CD4-positive, alpha-beta T cell treated with Interleukin-4 for 4 hours (primary cell): ENCODE measurements at places on chromosomes 2 and 18.

DNA sequence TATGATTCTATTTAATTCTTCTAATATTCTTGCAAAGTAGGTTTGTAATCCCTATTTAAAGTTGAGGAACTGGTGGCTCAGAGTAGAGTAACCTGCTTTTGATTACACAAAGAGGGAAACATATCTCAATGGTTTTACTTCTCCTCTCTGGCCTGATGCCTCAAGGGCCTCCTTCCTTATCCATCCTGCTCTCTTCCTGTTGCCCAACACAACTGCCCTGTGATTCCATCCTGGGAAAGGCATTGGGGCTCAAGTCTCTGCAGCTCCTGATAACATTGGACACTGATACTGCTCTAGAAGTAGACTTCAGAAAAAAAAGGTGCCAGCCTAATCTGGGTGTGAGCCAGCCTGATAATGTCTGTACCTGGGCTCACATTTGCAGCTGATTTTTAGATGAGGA lies 75.8 kb downstream of the RDH14 start:
- no peak for DNase-seq

GRCh38 chr2:116696223-116696622 lies 1118.3 kb upstream of the DDX18 start:
- no peak for DNase-seq

DNA sequence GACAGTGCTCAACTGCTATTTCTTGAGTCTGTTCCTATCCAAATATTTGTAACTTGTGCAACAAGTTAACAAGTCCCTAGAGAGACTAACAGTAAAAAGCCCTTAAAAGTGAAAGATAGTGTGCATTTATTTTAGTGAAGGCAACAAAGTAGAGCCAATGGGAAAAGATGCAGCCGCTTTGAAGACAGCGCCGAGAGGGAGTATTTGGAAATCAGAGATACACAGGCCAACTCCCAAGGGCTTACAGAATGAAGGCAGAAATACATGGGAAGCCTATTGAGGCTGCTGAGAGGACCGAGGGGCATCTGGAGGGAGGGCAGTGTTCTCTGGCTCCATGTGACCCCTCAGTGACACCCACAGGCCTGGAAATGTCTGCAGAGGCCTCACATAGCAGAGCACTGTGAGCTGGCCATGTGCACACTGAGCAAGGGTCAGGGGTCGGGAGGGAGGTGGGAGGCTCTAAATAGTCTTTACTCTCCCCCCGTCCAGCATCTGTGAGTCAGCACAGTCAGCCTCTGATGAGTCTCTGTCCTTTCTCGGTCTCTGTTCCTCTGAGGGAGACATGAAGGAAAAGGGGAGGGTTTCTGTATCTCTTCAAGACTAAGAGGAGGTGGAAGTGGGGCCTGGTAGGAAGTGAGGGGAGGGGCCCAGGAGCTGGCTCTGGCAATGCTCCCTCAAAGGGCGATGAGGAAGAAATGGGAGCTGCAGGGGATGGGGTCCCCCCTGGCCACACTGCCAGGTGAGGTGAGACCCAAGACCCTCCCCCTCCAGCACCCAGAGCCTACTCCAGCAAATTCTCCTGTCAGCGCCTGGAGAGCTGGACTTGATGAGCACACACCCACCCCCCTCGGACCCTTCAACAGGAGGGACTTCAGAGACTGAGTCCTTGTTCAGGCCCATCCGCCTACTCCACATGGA lies 133.6 kb downstream of the SP3 start:
- DNase-seq: no peak

DNA sequence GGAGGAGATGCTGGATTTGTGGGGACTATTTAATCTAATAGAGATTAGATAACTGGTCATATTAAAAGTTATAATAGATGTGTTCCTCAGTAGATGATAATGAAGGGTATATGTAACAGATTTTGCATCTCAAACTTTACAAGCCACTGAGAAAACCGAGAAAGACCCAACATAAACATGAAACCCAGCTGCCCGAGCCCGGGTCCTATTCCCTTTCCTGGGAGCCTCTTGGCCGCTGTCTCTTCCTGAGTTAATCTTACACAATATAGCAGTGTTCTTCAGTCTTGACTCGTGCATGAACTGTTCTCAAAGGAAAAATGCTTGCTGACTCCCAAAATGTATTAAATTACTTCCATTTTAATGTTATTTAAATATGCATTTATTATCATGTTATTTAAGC lies 94.5 kb downstream of the COPS8 start:
- no peak for DNase-seq

GRCh38 chr18:66126266-66126665 lies 375.5 kb downstream of the CDH7 start:
- no peak for DNase-seq

DNA sequence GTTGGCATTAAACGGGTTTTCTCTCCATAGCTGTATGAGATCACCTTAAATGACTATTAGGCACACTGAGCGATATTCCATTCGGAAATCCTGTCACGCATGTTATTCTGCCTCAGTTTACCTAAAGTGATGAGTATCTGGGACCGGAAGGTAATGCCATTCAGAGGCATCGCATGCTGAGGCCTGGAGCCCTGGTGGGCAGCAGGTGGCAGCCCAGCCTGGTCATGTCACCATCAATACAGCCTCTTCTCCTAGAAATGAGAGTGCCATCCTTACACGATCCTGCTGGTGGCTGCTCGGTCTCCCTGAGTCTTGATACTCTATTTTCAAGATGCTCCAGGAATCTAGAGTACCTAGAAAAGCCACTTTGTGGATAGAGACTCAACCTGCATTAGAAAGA lies 119.8 kb downstream of the EIPR1 start:
- DNase-seq: no peak

DNA sequence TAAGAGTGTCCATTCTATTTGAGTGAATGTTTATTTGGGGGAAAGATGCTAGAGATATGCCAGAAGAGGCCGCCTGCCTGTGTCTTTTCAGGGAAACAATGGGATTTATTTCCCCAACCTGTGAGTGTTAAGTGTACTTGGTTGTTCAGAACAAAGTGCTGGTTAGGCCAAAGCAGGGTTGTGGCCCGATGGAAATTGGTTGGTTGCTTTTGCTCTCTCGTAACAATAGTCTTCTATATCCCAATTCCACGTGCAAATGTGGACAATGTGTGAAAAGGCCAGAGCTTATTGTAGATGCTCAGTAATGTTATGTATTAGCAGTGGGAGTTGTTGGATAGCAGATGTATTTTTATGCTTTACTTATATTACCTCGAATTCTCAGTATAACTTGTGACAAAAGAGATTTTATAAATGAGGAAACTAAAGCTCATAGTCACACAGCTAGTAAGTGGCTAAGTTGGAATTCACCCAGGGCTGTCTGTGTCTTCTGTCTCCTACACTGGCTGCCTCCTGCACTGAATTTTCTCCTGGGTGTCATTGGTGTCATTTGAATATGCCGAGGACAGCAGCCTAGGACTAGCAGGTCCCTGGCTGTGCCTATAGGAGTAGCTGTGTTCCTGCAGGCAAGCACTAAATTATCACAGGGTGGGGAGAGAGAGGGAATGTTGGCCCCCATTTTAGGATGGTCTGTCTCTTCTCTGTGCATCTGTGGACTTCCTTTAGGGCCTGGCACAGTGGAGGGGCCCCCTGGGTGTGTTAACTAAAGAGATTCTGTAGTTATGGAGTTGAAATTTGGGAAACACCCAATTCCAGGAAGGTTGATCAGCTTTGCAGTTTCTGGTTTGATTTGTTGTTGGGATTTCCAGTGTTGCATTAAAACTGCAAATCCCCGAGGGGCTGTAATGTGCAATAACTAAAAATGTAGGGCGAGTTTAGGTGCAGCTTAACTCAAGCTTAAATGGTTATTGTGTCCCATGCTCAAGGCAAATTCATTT lies 21.6 kb downstream of the GPD2 start:
- DNase-seq: no peak

GRCh38 chr18:69854455-69854854 lies 93.2 kb downstream of the CD226 start:
- no peak for DNase-seq

GRCh38 chr18:4074647-4075046 lies 380.5 kb downstream of the DLGAP1 start:
- no peak for DNase-seq

- DNase-seq: no peak
These were observed 53.9 kb upstream of the PXDN start for GRCh38 chr2:1798115-1798784.

DNA sequence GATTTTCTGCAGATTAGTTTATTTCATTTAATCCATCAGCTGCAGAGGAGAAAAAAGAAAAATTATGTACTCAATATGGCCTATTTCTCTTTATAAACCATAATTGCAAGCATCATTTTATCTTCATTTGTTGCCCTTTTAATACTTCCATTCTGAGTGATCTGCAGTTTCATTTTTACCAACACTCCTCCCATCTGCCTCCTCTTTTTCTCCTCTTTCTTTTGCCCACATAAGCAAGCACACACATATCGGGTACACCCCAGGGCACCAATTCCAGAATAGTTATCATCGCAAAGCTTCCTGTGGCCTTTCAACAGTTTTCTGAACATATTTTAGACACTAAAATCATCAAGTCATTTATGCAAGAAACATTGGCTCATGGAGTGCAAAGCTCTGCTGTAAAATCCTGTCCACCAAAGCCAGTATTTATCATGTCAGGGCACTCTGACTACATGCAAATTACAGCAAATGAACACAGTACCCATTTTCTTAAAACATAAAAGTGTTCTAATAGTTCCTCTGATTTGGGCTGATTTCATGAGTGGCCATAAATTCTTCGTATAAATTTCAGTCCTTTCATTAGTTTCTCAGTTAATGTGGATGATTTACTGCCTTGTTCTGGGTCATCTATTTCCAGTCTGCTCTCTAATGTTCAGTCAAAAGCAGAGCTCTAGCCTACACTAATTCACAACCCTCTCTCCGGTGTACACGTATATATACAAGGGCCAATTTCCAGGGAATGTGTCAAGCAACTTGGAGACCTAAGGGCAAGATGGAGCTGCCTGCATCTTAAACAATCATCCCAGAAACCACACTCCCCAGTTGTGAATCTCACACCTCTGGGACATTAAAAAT lies 281.3 kb downstream of the STK39 start:
- no peak for DNase-seq

- no peak for DNase-seq
These were observed 47.6 kb upstream of the FAM124B start for GRCh38 chr2:224449212-224450147.

- DNase-seq: no peak
These were observed 4.1 kb downstream of the SPATS2L start for GRCh38 chr2:200310545-200310971.

- DNase-seq: no peak
These were observed 114.4 kb upstream of the ACVR1C start for GRCh38 chr2:157743051-157743450.

- DNase-seq: no peak
These were observed 121.6 kb upstream of the HNRNPA3 start for GRCh38 chr2:177090967-177091366.

DNA sequence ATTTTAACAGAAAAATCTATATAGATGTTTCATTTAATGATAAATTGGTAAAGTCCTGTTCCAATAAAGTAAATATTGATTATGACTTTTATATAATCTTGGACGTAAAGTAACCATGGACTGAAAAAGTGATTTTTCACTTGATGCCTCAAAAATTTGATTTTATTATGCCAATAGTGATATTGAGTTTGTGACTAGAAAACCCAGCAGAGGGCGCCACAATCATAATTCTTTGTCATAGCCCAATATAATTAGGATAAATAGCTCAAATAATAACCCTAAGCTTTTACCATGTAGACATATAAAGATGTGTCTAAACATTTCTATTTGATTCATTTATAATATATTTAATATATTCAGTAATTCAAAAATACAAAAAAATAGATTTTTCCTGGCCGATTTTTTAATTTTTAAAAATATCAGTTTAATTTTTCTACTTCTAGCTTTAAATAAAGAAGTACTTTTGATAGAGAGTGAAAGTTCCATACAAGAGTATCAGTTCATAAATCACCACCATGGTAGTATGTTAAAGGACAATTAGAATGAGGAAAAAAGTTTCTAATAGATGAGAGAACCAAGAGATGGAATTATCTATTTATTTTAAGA lies 30.7 kb downstream of the CAMKMT start:
- DNase-seq: peak; percentile 44

DNA sequence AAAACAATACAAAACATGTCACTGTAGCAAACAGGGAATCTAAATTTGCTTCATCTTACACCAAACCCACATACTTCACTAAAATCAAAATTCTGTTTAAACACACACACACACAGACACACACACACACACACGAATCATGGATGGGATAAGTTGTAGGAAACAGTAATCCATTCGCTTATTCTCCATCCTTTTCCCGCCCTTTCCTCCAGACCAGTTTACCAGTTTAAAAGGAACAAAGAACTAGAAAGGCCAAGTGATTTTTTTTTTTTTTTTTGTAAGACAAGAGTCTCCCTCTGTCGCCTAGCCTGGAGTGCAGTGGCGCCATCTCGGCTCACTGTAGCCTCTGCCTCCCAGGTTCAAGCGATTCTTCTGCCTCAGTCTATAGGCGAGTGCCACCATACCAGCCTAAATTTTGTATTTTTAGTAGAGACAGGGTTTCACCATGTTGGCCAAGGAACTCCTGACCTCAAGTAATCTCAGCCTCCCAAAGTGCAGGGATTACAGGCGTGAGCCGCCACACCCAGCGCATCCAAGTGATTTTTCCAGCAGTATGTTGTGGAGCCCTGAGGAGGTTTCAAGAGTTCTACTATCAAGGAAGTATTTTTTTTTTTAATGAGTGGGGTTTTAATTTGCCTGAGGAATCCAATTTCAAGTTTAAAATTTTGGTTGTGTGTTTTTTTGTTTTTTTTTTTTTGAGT lies 5.7 kb downstream of the PSME4 start:
- no peak for DNase-seq

DNA sequence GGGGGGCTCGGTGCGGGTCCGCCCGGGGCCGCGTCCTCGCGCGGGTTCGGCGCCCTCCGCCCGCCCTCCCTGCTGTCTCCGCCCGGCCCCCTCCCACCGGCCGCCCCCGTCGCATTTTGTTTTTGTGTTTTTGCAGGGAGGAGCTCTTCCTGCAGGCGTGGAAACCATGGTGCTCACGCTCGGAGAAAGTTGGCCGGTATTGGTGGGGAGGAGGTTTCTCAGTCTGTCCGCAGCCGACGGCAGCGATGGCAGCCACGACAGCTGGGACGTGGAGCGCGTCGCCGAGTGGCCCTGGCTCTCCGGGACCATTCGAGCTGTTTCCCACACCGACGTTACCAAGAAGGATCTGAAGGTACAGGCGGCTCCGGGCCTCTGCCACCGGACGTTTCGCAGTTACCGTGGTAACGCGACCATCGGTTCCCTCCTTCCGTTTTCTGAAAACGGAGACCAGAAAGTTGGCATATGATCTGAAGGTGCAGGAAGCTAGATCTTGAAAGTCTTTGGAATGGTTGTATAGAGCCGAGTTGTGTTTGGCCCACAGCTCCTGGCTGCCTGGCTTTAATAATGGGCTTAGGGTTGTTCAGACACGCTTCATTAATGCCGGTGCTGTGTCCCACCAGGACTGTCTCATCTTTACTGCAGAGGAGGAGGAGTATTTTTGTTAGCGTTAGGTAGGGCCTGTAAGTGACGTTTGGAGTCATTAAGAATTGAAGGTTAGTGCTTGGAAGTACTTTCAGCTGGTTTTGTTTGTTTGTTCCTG lies 891 bp downstream of the KDM3A start:
- DNase-seq: peak; percentile 71

- no peak for DNase-seq
These were observed 100.1 kb downstream of the LRP1B start for GRCh38 chr2:142030735-142031134.

GRCh38 chr18:6389005-6389404 lies 25.7 kb downstream of the L3MBTL4 start:
- no peak for DNase-seq

GRCh38 chr18:9803698-9804516 lies 81.9 kb upstream of the TXNDC2 start:
- no peak for DNase-seq
